ENCODE measurements at places on chromosomes 1 and 21.

DNA sequence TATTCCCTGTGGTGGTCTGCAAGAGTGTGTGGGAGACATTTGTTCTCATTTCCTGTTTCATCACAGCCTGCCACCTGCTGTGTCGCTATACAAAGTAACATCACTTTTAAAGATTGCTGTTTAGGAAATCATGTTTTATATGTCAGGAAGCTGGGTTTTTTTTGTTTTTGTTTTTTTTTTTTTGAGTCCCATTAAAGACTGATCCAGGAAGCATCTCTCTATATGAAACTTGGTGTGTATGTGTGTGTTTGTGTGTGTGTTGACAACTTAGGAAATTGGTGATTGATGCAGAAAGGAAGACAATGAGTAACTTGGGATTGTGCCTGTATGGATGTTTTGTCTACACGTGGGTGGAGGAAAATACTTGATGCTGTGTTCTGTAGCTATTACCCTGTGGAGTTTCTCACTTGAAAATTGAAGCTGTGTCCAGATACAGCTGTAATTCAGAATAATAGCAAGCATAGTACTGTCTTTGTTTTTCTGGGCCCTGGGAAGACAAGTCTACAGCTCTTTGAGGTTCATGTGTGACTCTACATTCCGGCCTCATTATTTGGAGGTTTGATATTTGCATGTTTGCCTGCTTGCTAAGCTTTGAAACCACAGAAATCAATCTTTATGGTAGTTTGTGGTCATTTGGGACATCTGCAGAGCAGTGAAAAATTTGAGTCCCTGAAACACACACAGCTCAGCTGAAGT lies 47.9 kb downstream of the LAMC1 start:
- peak; percentile 72 for DNase-seq

DNA sequence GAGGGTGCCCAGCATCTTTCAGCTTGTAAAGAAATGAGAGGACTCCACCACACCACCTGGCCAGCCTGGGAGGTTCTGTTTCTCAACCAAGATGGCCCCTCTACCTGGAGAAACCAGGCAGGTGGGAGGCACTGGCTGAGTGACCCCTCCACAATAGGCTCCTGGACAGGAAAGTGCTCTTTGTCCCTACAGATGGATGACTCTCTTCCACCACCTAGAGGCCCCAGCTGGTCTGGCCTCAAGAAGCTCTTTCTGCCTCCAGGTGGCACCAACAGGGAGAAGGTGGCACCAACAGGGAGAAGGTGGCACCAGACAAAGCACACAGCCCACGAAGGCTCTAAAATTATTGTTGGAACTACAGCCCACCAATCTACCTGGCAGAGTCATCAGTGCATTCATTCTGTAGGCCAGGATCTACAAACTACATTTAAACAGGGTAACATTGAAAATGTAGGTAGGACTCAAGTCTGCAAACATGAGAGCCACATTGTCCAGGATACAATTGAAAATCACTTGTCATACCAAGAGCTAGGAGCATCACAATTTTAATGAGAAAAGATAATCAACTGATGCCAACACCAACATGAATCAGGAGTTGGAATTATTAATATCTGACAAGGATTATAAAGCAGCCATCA lies 14.4 kb downstream of the TMPRSS3 start:
- peak; percentile 23 for DNase-seq

GRCh38 chr1:26278724-26279455 lies 996 bp upstream of the SH3BGRL3 start:
- DNase-seq: peak; percentile 76

GRCh38 chr1:50333595-50333974 lies 89.7 kb downstream of the DMRTA2 start:
- peak; percentile 47 for DNase-seq

DNA sequence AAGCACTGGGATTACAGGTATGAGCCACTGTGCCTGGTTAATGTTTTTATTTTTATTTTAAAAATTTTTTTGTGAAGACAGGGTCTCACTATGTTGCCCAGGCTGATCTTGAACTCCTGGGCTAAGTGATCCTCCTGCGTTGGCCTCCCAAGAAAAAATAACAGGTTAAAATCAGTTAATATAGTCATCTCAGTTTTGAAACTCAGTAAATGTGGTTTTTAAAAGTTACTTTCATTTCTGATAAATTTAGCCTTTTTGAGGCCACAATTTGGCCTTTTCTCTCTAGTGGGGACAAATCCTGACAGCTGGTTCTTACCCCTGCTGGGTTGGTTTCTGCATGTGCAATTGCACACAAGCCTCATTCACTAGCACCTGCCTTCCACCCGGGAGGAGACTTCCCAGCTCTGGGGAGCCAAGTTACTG lies 13.3 kb downstream of the PMF1 start:
- no peak for DNase-seq

- DNase-seq: no peak
These were observed 14.7 kb downstream of the PEX14 start for GRCh38 chr1:10489291-10490055.

DNA sequence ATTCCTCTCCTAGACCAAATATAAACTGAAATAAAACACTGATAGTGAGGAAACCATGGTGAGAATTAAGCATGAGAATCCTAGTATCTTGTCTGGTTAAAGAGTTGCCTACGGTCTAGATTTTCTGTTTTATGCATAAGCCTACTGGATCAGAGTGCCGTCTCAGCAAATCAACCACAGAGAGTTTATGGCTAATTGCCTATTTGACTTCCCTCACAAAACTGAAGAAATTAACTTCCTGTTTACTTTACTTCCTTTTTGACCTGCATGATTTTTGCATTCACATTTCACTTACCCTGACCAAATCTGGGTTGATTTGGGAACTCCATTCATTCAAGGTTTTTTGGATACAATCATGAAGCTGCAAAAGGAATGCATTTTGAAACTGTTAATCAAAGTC lies 5.0 kb downstream of the GCLM start:
- no peak for DNase-seq

DNA sequence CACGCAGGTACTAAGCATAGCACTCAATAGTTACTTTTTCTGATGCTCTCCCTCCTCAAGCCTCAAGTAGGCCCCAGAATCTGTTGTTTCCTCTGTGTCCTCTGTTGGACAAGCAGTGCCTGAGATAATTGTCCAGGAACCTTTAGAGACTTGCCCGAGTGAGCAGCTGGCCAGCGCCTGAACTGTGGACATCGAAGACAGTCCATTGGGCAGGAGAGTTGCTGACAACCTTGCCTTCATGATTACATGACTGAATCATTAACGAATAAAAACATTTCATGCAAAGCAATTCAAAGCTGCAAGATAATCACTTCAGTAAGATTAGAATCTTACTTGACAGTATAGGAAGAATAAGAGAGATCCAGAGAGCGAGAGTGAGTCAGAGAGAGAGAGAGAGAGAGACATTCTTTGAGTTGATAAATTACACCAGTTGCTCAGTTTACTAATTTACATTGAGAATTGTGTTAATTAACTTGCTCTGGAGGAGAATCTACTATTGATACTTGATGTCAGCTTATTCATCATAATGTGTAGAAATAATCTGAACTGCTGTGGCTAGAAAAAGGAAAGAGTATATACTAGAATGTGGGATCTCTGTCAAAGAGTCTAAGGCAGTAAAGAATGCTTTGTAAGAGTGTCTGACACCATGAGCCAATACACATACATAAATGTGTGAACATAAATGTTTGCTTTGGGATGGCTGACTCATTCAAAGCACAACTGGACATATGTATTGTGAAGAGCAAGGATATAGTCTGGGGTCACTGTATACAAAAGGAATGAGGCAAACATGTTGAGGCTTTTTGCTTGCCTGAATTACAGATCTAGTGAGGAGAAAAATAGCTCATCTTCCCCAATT lies 216.0 kb downstream of the ZNF326 start:
- DNase-seq: no peak

DNA sequence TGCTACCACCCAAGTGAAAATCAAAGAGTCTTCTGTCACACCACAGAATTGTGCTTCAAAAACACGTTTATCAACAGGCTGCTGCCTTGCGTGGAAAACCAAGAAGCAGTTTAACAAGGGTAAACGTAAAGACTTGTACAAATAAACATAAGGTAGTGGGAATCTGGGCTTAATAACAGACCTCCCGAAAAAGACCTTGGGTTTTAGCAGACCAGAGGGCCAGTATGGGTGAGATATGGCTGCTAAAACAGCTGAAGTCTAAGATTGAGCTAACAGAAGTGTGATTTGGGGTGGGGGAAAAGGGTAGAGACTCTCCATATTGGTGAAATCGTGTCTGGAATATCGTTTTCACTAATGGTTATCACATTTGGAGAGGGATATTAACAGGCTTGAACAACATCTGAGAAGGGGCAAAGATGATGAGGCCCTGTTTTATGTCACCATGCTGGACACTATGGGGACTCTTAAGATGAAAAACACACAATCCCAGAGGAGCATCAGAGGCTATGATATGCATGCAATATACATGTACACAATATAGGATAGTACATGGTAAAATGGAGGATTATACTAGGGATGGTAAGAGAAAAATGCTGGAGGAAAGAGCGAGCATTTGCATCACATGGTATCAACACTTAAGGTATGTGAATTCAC lies 1.4 kb downstream of the MOV10 start:
- DNase-seq: no peak

DNA sequence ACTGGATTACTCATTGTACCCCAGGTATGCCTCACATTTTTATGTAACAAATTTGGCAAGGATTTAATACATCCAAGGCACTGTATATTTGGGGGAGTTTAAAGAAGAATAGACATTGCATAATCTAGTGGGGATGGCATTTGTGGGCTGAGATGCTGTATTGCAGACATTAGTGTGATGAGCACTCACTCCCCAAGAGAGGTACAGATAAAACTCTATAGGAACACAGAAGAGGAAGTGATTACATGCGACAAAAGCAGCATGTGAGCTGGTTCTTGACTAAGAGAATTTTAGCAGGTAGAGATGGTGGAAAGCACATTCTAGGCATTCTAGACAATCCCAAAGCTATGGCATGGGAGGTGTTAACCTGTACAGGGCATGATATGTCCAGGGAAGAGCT lies 24.2 kb upstream of the CDC14A start:
- DNase-seq: no peak

DNA sequence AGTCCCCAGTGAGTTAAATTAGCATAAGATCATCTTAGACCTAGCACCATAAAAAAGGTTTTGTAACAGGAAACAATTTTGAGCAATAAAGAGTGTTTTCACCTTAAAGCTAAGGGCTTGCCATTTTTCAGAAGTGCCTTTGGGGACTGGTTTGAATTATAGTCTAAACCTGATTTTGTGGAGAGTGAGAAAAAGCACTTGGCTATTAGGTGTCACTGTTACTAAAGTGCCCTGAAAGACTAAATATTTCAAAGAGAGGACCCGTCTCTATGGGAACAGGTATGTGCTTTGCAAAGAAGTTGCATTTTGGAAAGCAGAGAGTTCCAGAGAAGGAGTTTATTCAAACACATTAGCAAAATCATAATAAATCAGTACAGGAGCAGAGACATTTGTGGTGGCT lies 9.1 kb downstream of the NTNG1 start:
- no peak for DNase-seq

- no peak for DNase-seq
These were observed 6.6 kb downstream of the FMO1 start for GRCh38 chr1:171254859-171255258.

GRCh38 chr1:182062223-182062622 lies 711 bp upstream of the ZNF648 start:
- no peak for DNase-seq

DNA sequence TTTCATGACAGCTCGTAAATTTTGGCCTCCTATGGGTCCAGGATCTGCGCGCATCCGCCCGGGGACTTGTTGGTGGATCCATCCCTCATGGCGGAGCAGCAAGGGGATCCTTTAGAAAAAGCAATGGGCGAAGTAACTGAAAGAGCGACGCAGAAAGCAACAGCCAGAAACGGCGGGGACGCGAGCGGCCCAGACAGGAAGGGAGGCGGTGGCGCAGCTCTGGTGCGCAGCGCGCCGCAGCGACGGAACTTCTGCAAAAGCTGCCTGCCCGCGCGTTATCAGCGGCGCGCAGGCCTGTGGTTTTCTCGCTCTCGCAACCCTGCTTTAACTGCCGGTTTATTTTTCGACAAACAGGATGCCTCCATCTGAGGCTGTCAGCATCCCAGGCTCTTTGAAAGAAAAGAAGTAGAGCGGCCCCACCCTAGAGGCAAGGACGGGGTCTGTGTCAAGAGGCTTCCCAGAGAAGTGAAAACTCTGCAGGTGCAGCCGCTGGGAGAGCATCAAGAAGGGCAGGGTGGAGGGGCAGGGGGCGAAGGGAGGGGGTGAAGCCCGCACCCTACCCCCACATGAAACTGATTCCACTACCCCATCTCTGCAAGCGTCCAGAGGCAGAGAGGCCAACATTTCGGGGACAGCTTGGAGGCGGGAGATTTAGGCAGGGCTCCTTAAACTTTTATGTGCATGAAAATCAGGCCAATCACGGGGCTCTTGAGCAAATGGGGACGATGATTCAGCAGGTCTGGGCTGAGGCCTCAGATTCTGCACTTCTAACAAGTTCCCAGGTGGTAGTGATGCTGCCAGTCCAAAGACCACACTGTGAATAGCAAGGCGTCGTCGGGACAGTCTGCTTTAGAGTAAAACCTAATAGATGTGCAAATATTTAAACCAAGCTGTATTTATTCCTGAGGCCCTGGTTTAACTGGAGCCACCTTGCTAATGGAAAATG lies 22.2 kb downstream of the RUNX1 start:
- DNase-seq: no peak

DNA sequence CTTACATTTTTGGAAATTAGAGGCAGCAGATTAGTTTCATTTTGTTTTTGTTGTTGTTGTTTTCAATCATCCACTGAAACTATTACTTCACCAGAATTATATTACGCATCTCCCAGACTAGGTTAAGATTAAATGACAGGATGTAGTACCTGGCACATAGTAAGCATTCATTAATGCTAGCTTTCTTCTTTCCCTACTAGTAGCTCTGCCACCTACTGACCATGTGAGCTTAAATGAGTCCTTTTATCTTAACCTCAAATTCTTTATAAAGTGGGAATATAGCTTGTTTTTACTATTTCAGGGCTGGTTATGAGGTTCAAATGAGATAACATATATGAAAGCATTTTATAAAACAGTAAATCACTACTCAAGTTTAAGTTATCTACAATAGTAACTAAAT lies 10.2 kb upstream of the ASPM start:
- DNase-seq: no peak

- DNase-seq: no peak
These were observed 151.6 kb downstream of the C1orf94 start for GRCh38 chr1:34328281-34328799.

DNA sequence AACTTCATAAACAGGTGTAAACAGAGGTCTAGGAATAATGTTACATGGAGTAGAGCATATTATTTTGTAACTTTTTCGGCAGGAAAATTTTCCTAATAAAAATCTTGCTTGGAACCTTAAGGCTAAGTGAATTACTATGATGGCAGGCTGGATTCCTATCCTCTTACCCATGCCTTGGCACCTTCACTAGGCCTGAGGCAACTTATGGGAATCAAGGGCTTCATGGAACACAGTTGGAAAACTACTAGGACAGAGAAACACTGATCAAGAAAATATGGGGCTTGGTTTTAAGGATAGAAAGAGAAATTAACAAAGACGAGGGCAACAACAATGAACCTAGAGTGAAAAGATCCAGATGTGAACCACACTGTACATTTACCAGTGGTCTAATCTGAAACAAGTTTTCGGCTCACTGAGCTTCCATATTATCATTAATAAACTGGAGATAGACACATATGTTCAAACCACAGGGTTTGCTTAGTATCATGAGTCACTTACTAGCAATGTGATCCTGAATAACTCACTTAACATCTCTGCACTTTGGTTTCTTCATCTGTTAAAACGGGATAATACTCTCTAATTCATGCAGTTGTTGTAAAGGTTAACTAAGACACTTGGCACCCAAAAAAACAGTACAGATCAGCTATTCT lies 68.5 kb downstream of the GPATCH2 start:
- no peak for DNase-seq
